ENCODE measurements at places on chromosomes 7 and 10.

DNA sequence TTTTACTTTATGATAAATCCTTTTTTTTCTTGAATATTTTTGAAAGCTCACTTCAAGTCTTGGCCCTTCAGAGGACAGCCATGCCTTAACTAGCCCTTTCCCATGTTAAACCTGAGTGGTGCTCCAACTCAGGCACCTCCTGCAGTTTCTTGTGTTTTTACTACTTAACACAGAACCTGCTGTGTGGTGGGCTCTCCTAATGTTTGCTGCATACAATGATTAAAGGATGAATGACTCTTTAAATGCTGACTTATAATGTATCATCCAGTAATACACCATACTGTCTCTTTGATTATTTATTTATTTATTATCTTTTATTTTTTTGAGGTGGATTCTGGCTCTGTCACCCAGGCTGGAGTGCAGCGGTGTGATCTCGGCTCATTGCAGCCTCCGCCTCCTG lies 179.4 kb downstream of the SEMA3E start:
- no peak for DNase-seq

DNA sequence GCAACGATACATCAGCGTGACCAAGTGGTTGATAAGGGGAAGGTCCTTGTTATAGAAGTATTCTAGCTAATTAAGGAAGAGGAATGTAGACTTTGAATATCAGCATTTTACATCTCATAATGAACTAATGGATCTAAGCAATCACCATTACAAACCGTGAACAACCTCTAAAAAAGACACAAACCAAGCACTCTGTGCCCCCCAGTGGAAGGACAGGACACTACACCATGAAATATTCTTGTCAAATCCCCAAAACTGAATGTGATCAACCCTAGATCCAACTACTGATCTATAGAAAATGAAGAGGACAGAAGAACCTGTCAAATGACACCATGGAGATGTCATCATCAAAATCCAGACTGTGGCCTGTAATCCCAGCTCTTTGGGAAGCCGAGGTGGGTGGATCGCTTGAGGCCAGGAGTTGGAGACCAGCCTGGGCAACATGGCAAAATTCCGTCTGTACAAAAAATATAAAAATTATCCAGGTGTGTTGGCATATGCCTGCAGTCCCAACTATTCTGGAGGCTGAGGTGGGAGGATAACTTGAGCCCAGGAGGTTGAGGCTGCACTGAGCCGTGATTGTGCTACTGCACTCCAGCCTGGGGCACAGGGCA lies 111.3 kb upstream of the CARD11 start:
- DNase-seq: peak; percentile 0

- DNase-seq: no peak
Observed at GRCh38 chr7:127251465-127252376, 1.0 kb downstream of the GRM8 start.

GRCh38 chr7:85183296-85183695 lies 3.6 kb downstream of the SEMA3D start:
- no peak for DNase-seq

- DNase-seq: no peak
Observed at GRCh38 chr10:27104919-27105318, 4.6 kb upstream of the ANKRD26 start.

GRCh38 chr7:135269921-135270320 lies 36.3 kb downstream of the STRA8 start:
- DNase-seq: no peak

DNA sequence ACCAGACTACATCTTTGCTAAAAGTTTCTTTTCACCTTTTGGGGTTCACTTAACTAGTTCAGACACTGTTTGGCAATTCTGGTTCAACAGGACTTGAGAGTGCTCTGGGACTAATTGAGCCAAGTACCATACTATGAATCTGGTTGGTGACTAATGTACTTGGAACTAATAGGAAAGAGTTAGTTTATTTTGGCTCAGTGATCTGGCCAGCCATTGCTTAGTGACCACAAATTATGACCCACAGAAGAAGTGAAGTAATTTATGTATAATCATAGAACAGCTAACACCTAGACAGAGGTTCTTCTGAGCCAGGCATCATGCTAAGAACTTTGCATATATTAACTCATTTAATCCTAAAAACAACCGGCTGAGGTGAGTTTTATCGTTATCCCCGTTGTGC lies 126.5 kb upstream of the JCAD start:
- peak; percentile 80 for DNase-seq

DNA sequence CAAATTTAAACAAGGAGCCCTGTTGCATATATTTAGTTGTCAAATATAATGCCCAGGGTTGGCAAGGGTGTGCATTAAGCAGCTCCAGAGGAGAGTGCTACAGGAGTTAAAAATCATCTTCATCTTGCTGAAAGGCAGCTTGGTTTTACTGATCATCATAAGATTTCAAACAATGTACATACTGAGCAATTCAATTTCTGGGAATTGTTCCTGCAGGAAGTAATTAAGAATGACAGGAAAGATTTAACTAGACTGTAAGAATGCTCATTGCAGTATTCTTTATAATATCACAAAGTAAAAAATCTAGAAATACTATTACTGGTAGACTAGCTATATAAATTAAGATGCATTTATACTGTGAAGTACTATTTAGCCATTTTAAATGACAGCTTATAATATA lies 153.6 kb downstream of the DYNC1I1 start:
- no peak for DNase-seq

- no peak for DNase-seq
Observed at GRCh38 chr10:49284356-49284755, 14.6 kb upstream of the C10orf71 start.

- DNase-seq: no peak
Observed at GRCh38 chr7:158447151-158447505, 140.5 kb downstream of the PTPRN2 start.

GRCh38 chr7:137977173-137977572 lies 24.7 kb downstream of the CREB3L2 start:
- no peak for DNase-seq

- no peak for DNase-seq
Observed at GRCh38 chr10:94059178-94059883, 65.6 kb downstream of the PLCE1 start.

- DNase-seq: no peak
Observed at GRCh38 chr10:97081621-97082235, 104.0 kb downstream of the SLIT1 start.

GRCh38 chr10:69075431-69075830 lies 12.5 kb upstream of the SRGN start:
- no peak for DNase-seq

- DNase-seq: no peak
Observed at GRCh38 chr7:30980194-30980593, 16.4 kb downstream of the GHRHR start.

- DNase-seq: peak; percentile 33
Observed at GRCh38 chr10:119251315-119251708, 43.9 kb downstream of the GRK5 start.

DNA sequence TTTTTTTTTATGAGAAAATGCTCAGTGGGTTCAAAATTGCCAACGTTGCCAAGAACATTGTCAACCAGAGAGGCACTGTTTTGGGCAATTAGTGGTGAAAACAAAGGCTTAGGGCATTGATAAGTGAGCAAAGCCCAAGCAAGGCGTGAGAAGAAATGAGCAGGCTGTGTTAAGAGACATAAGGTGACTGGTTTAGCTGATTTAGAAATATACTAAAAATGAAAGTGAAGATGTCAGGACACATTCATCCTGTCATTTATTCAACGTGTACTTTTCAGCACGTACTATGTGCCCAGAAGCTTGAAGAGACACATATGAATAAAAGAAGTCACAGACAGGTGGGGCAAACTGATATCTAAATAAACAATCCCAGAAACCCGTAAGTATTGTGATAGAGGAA lies 31.8 kb downstream of the AOAH start:
- DNase-seq: no peak

- DNase-seq: no peak
Observed at GRCh38 chr10:54081950-54082349, 719.1 kb downstream of the PCDH15 start.

- DNase-seq: no peak
Observed at GRCh38 chr7:16038906-16039305, 352.4 kb upstream of the MEOX2 start.
